Muscle of leg (tissue), 16 donors: ENCODE measurements at places on chromosomes 5 and 9. TPM values are rescaled to one million over a fixed set of nuclear protein-coding genes. Genes with fewer than 3 reads are reported as not detected.

- DNase-seq = no peak
Measured at GRCh38 chr5:32753051-32753450, 41.9 kb downstream of the NPR3 start.

GRCh38 chr5:112511920-112512319 lies 92.8 kb upstream of the EPB41L4A start:
- no peak for DNase-seq

- DNase-seq = no peak
Measured at GRCh38 chr5:74332682-74333081, 307.8 kb downstream of the ENC1 start.

DNA sequence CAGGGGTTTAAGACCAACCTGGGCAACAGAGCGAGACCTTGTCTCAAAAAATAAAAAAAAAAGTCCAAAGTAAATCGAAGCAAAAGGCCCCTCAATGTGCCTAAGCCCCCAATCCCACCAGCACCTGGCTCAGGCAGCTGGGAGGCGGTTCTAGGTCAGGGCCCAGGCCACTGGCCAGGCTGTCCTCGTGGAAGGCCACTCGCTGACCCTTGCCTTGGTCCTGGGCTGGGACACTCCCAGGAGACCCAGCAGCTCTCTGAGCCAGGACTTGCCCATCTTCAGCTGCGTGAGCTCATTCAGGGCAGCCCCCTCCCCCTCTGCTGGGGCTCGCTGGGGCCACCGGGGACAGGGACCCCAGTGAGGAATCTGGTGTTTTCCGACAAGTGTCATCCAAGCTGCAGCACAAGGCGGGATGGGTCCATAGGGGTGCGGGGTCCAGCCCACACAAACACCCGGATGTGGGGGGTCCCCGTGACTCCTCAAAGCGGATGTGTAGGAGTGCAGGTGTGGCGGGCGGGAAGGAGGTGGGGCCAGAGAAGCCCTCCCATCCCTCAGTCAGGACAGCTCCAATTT lies 4.0 kb downstream of the AGPAT2 start:
- DNase-seq = no peak

GRCh38 chr5:6872441-6873160 lies 159.4 kb downstream of the TENT4A start:
- DNase-seq = no peak

Gene BARHL1
- total RNA-seq = not detected

DNA sequence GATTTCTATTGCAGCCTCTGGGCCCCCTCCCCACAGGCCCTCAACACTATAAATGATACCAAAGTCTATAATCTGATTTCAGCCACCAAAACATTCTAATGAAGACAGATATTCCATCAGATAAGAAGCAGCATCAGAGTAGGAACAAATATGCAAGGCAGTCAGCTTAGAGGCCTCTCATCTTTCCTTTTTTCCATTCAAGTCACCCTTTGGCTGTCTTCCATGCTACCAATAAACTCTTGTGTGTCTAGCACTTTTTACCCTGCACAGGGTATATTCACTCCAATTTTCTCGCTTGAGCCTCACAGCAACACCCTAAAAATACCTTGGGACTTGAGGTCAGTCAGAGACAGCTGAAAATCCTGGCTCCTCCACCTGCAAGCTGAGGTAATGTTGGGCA lies 193.7 kb downstream of the BRINP1 start:
- peak; percentile 9 for DNase-seq
